RCC 7860 (cell line): ENCODE measurements at places on chromosomes 11 and 22.
A peak's percentile ranks its signal among the peaks of the same experiment; 100 is the strongest.

DNA sequence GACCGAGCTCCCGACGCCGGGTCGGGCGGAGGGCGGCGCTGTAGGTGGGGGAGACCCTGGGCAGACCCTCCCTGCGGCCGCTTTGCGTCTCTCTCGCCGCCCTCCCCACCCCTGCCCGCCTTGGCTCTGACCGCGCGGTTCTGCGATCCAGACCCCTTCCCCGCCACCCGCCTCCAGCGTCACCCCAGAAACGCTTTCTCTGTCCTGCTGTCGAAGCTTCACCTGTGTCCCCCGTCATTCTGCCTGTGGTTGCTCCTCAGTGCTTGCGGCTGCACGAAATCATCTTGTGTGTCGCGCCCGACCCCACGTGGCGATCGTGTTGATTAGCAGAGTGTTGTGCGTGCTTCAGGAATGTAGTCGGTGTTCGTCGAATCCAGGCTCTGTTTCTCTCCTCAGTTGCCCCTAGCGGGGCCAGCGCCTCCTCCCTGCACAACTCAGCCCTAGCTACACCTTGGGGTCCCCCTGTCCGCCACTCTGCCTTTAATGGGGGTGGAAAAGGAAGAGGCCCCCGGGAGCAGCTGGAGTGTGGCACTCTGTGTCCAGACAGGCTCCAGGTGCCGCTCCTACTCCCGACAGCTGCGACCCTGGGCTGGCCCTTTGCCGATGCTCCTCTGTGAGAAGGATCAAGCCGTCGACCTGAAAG lies 851 bp downstream of the PTDSS2 start:
- DNase-seq = peak; percentile 45

GRCh38 chr22:35312198-35313059 lies 12.7 kb downstream of the TOM1 start:
- DNase-seq = peak; percentile 86

GRCh38 chr22:41845380-41846267 lies 12.7 kb downstream of the SREBF2 start:
- no peak for DNase-seq

GRCh38 chr11:68969386-68969785 lies 11.4 kb downstream of the MRGPRD start:
- no peak for DNase-seq

- no peak for DNase-seq
Measured at GRCh38 chr11:69870766-69871165, 51.5 kb upstream of the FGF3 start.

GRCh38 chr22:22431271-22432220 lies 77.0 kb downstream of the ZNF280B start:
- DNase-seq = peak; percentile 17

DNA sequence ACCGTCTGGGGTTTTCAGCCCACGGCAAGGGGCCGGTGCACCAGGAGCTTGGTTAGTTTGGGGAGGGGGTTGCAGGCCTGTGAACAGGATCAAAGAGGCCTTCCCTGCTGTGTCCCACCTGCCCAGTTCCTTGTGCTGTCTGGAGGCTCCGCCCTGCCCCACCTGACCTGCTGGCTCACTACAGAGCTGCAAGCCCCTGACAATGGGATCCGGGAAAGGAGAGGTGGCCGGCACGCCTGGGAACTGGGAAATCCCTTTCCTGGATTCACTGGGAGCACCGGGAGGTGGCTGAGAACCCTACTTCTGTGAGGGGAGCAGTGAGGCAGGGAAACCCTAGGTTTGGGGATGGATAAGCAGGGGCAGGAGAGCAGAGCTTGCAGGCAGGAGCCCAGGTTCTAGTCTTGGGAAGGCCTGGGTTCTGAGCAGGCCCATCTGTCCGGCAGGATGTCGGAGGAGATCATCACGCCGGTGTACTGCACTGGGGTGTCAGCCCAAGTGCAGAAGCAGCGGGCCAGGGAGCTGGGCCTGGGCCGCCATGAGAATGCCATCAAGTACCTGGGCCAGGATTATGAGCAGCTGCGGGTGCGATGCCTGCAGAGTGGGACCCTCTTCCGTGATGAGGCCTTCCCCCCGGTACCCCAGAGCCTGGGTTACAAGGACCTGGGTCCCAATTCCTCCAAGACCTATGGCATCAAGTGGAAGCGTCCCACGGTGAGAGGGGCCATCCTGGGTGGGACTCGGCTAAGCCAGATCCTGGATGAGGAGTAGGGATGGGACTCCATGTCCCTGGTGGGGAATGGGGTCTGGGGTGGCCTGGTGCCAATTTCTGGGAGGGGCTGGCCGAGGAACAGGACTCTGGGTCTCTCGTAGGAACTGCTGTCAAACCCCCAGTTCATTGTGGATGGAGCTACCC lies 786 bp downstream of the CAPN1 start:
- no peak for DNase-seq

- DNase-seq = no peak
Measured at GRCh38 chr11:9901943-9902342, 238.1 kb downstream of the SWAP70 start.

DNA sequence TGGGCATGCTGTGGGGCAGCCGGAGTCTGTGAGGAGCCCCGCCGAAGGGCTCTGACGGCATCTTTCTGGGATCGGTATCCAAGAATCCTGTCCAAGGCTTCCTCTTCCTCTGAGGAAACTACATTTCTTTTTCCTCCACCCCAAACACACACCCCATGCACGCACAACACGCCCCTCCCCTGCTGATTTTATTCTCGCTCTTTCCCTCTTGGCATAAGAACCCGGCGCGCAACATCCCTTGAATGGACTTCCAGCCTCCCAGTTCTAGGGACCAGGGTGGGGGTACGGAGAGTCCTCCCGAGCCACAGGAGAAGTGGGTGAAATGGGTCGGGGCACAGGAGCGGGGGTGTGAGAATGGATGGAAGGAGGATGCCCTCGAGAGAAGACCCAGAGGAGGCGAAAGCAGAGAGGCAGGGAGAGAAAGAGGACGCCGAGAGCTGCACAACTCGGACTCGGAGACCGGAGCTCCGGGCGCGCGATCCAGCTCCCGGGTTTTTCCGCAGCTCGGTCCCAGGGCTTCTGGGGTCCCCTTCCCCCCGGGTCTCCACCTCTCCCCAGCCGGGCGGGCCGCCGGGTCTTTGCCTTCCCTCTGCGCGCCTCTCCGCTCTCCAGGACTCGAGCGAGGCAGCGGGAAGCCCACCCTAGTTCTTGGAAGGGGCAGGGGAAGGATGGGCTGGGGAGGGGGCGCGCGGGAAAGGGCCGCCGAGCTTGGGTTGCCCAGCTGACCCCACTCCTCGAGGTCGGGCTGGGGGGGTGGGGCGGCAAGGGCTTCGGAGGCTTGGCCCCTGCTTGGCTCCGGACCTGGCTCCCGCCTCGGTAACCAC lies 1.5 kb upstream of the LARGE1 start:
- no peak for DNase-seq

DNA sequence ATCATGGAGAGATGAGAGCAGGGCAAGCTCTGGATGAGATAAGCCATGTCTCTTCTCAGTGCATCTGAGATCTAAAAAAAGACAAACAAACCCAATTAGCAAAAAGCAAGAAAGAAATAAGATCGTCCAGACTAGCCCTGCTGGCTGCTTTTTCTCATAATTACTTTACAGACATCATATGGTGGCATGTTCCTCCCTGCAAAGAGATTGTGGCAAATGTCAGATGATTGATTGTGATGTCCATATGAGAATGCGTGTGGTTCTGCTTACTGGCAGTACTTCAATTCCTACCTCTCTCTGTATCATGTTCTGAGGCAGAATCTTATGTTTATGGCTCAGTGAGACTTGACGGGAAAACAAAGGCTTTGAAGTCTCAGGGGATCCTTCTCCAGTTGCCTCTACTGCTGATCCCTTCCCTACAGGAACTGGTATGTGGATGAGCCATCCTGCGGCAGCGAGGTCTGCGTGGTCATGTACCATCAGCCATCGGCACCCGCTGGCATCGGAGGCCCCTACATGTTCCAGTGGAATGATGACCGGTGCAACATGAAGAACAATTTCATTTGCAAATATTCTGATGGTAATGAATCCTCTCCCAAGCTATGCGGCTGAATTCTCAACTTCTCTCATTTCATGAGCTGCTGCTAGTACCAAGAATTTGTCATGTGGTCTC lies 8.8 kb downstream of the LAYN start:
- no peak for DNase-seq

GRCh38 chr11:72234920-72235319 lies 9.1 kb downstream of the PHOX2A start:
- no peak for DNase-seq

DNA sequence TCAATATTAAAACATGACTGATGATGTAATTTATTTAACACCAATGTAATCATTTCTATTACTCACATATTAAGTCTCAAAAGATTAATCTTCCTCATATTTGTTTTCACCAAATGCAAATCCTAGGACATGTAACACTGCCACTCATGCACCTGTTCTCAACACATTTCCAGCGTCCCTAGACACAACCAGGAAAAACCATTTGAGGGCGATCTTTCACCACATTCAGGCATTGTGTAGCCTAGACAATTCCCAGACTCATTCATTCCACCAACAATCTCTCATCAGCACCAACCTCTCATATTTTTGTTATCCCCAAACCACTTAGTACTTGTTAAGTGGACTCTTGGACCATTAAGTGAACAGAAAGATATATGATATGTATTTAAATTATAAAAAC lies 66.1 kb downstream of the SLC36A4 start:
- no peak for DNase-seq

GRCh38 chr11:111300569-111300968 lies 2.2 kb downstream of the POU2AF3 start:
- DNase-seq = no peak

DNA sequence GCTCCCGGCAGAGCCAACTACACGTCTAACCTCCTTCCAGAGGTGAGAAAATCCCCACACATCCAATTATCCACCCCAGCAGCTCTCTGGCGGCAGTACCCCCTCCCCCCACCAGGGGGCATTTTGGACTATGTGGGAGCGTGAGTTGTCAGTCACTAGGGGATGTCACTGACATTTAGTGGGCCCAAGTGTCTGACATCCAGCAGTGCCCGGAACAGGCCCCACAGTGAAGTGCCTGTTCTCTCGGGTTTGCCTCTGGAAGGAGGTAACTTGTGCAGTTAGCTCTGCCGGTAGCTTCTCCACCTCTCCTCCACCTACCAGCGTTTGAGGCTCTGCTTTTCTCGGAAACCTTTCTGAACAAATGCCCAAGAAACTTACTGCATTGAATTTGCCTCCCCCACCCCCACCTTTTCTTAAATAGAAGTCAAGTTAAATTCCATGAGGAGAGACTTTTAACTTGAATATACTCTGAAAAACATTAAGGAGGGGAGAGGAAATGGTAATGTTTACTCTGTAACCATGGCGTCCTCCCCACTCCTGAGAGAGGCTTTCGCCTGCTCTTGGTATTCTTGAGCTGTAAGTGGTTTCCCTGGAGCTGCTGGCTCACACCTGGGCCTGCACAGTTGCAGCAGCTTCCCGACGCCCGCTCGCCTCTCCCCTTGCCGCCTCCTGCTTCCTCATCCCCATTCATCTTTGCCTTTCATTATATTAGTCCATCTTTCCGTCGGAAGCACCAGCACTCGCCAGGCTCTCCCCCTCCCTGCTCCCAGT lies 112.8 kb downstream of the WNT7B start:
- DNase-seq = peak; percentile 50

DNA sequence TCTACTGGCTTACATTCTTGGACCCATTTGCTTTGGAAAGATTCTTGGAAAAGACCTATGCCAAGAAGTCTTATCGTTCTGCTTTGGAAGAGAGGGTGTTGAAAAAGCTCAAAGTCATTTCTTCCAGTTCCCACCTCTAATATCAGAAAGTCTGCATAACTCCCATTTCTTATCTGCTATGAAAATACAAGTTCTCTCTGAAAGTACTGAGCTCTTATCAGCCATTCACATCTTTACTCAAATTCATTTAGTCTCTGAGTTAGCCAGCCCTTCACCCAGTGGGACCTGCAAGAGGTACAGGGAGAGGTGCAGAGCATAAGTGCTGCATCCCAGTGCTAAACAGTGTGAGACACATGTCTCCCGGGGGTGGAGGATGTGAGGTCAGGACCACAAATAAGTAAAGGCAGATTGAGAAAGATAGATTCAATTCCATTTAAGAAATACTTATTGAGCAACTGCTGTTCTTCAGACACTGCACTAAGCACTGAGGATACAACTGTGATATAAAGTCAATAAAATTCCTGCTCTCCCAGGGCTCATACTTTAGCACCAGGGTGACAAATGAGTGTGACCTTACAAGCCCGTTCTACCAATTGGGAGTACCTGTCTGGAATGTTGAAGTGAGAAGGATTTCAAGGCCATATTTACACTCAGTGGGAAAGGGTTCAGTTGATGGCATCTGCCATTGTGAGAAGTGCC lies 76.7 kb downstream of the PISD start:
- DNase-seq = no peak

GRCh38 chr11:61537326-61537725 lies 28.8 kb downstream of the LRRC10B start:
- DNase-seq = no peak

DNA sequence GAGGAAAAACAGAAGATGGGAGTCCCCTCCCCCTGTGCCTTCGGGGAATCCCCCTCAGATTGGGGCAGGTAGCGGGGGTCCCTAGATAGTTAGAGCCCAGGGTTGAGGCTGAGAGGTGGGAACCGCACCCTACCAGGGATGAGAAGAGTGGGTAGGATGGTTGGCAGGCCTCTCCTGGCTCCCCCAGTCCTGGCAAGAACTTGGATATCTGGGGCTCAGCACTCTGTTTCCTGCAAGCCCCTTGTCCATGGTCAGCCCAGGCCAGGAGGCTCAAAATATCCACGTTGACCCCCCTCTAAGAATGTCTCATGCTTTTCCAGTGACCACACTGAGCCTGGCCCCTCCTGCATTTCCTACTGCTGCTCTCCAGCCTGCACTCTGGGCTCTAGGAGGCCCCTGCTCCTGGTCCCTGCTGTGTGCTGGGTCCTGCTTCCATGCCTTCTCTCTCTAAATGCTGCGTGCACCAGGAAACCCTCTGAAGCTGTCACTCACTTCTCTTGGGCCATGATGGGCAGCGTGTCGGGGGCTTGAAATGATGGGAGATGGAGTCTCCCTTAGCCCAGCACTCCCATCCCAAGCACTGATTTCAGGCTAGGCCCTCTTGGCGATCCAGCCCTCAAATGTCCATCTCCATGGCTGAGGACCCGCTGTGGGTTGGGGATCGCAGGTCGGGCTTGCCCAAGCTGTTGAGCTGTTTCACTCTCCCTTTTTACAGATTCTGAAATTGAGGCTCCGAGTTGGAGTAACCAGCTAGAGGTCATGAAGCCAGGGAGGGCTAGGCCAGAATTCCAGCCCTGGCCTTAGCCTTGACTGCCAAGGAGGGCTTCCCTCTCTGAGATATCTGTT lies 2.0 kb downstream of the MAP3K11 start:
- no peak for DNase-seq

GRCh38 chr11:126627421-126627820 lies 271.9 kb downstream of the ST3GAL4 start:
- no peak for DNase-seq
